ENCODE measurements at places on chromosomes 3 and 15.
A peak's percentile ranks its signal among the peaks of the same experiment; 100 is the strongest.

DNA sequence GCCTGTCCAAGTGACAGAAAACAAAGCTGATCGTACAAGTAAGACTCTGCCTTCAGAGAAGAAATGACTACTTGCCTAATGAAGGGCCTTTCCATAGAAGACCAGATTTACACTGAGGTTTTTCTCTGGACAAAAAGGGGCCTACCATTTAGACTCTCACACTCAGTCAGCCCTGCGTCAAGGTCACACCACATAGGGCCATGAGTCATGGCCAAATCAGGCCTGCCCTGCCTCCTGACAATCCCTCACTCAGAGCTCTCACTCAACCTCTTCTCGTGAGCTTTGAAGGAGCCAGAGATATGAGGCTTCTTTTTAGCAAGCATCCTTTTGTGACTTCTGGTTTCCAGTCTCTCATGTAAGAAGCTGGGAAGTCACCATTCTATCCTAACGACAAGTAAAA, 68.1 kb upstream of the NMNAT3 start:
- peak; percentile 39 for DNase-seq

DNA sequence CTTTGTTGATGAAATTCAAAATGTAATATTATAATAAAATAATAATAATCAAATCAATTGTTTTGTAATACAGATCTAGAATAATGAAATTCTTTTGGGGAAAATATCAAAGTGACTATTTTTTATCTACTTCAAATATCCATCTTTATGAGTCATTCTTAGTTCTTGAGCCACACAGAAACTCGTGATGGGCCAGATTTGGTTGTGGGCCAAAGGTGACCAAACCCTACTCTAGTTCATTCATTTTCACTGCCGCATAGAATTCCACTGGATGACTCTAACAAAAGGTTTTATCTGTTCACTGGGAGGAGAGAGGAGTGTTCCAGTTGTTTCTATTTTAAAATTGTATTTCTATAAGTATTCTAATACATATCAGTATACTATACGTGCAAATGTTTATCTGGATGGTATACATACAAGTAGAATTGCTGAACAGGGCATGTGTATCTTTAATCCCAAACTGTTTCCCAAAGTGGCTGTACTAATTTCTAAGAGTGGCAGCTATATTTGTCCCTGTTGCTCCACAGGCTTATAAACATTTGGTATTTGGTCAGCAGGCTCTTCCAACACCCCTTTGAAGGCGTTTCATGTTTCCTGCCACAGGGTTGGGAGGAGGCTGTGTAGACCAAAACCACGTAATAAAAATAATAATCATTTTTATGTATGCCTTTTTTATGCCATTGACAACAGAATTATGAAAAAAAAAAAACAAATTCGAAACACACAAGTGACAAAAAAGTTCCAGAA, 7.3 kb upstream of the RTP3 start:
- DNase-seq, result no peak

DNA sequence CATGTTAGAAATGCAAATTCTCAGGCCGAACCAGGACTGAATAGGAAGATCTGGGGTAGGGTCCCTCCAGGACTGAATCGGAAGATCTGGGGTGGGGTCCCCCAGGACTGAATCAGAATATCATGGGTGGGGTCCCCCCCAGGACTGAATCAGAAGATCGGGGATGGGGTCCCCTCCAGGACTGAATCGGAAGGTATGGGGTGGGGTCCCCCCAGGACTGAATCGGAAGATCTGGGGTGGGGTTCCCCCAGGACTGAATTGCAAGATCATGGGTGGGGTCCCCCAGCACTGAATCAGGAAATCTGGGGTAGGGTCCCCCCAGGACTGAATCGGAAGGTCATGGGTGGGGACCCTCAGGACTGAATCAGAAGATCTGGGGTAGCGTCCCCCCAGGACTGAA, 48.2 kb upstream of the TNK2 start:
- no peak for DNase-seq

GRCh38 chr15:100867433-100867832, 12.2 kb upstream of the ALDH1A3 start:
- no peak for DNase-seq

- DNase-seq, result peak; percentile 83
These were observed 48.0 kb upstream of the SCAANT1 start for GRCh38 chr3:63960048-63960711.

DNA sequence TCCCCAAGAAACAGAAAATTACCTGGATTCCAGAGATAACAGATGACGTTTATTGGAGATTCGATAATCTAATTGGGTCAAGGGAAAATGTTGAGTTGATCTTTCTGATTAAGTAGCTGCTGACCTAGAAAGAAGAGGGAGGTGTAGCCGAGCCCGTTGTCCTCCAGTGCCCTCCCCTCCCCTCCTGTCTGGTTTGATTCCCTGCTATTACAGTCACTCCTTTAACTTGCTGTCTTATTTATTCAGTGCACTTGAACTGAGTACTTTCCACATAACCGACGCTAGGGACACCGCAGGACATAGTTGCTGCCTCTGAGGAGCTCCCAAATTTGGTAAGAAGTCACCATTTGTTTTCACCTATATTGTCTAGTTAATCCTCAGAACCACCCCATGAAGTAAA, 103.7 kb downstream of the AQP9 start:
- DNase-seq, result no peak

GRCh38 chr3:104396974-104397669, 969.6 kb upstream of the ALCAM start:
- no peak for DNase-seq

GRCh38 chr3:152964911-152965609, 130.1 kb downstream of the P2RY1 start:
- no peak for DNase-seq

DNA sequence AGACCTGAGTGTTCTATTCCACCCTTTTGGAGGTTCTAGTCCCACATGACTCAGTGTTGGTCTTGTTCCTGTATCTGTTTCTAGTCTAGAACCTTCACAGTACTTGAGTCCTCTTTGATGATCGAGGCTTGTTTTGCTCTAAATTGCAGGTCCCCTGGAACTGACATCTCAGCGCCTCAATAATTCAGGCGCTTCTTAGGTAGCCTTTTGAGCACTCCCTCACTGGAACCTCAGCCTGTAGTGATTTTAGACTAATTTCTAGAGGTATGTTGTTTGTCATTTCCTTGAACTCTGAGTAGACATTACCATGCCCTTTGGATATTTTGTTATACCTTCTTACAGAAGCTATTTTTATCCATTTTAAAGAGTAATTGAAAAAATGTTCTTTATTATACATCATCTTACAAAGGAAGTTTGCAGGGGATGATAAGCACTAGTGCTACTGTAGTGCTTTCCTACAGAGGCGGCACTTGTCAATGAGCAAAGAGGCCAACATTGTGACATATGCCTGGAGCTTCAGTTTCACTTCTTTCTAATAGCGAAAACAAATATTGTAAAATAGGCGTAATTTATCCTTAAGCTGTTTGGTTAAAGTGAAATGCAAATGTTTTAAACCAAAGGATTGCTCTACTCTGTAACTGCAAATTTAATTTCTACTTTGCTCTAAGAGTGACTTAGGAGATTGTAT, 75.7 kb downstream of the EFL1 start:
- no peak for DNase-seq

DNA sequence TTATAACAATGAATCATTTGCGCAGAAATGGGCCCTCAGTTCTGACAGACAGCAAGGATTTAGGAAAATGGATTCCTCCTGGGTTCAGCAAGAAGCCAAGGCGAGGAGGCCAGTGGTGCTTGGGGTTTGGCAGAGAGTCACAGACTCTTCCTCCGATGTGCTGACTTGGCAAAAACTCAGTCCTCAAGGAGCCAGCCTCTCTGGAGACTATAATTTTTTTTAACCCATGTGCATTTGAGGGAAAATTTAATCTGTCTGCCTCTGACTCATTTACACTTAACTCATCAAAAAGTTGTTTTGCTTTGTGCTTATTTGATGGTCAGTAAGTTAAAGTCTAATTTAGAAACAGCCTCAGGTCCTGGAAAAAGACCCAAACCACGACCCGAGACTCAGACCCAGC, 34.2 kb upstream of the SLC24A5 start:
- no peak for DNase-seq

- DNase-seq, result no peak
These were observed 35.8 kb upstream of the TSC22D2 start for GRCh38 chr3:150372320-150372719.

GRCh38 chr3:55690726-55691125, 203.6 kb upstream of the WNT5A start:
- DNase-seq, result no peak

GRCh38 chr3:38247366-38248035, 18.1 kb upstream of the SLC22A13 start:
- peak; percentile 81 for DNase-seq

DNA sequence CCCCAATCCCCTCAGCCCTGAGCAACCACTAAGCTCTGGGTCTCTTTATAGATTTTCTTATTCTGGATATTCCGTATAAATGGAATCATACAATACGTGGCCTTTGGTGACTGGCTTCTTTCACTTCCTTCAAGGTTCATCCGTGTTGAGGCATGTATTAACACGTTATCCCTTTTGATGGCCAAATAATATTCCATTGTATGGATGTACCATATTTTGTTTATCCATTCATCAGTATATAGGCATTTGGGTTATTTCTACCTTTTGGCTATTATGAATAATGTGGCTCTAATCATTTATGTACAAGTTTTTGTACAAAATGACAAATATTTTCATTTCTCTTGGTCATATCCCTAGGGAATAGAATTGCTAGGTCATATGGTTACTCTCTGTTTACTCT, 284.4 kb downstream of the FAM43A start:
- no peak for DNase-seq

GRCh38 chr15:79972863-79973262, 1.9 kb upstream of the BCL2A1 start:
- DNase-seq, result no peak

- no peak for DNase-seq
These were observed 9.0 kb downstream of the PPM1M start for GRCh38 chr3:52254608-52255007.

GRCh38 chr3:187264021-187264420, 27.5 kb downstream of the MASP1 start:
- DNase-seq, result peak; percentile 89

DNA sequence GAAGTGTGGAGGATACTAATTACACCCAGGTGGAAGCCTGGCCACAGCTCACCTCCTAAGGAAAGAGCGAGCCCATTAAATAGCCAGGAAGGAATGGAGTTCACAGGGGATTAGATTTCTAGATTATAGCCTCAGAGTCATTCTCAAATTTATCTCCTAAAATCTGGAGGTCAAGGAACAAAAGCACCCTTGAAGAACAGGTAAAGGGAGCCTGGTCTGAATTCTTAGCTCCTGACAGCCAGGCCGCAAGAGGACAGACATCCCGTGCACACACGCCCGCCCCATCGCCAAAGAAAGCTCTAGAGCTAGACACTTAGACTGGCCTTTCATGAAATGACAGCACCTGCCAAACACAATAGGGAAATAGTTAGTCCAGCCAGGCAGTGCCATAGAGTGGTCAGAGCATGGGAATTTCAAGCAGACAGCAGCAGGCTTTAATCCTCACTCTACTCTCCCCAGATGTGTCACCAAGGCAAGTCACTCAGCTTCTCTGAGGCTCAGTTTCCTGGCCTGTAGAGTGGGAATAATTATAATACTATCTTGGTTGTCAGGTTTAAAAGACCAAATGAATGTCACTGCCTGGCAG, 59.2 kb downstream of the LIPC start:
- no peak for DNase-seq

DNA sequence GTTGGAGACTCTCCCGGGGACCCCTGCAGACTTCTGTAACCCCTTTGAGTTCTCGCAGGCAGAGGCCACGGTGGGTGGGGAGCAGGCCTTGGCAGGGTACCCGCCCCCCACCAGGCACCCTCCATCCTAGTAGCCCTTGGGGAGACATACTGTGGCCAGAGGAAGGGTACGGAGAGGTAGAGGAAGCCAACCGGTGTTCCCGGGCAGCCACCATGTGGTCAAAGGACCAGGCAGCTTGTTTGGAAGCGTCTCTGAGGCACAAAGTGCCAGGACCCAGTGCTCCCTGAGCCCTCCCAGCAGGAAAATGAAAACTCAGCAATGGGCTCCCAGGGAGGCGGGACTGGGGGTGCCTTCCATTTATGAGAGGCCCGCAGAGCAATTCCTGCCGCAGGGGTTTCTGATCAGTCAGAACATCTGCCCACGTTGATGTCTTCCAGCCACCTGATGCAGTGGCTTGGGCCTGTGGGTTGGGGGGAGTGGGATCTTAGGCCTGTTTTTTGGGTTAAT, 53.0 kb upstream of the CGNL1 start:
- no peak for DNase-seq

GRCh38 chr15:75840659-75841058, 2.6 kb upstream of the UBE2Q2 start:
- peak; percentile 73 for DNase-seq

GRCh38 chr3:120348065-120348990, 826 bp downstream of the LRRC58 start:
- DNase-seq, result peak; percentile 22

DNA sequence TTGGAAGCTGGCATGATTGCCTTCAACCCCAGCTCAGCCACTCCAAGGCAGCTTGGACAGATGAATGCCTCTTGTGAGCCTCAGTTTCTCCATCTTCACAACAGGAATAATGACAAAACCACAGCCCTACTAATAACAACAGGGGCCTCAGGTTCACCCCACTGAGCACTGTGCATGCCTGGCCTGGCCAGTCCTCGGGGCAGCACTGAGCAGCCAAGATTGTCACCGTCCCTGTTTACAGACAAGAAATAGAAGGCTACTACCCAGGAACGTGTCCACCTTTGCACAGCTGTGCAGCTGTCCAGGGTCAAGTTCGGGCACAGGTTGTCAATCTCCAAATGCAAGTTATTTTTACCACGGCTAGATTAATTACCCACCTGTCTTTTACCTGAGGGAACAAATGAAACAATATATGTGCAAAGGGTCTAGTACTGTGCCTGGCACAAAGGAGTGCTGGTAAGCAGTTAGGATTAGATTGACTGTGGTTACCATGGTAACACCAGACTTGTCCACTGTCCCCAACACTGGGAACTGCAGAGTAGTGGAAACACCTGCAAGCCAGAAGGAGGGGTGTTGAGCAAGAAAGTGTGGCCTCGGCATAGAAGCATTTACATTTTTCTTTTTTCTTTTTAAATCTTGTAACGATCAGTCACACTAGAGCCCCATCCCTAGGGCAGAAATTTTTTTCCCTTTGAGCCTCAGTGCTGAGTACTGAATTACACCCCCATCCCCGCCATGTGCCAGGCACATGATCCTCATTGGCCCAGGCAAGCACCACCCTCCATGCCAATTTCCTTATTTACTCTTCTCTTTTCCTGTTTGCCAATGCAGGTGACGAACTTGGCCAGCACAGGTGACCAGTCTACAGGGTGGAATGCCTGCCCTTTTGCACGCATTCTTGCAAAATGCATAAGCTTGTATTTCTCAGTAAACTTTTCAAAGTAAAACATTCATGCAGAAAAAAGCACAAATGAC, 66.3 kb upstream of the SLC6A6 start:
- DNase-seq, result no peak

DNA sequence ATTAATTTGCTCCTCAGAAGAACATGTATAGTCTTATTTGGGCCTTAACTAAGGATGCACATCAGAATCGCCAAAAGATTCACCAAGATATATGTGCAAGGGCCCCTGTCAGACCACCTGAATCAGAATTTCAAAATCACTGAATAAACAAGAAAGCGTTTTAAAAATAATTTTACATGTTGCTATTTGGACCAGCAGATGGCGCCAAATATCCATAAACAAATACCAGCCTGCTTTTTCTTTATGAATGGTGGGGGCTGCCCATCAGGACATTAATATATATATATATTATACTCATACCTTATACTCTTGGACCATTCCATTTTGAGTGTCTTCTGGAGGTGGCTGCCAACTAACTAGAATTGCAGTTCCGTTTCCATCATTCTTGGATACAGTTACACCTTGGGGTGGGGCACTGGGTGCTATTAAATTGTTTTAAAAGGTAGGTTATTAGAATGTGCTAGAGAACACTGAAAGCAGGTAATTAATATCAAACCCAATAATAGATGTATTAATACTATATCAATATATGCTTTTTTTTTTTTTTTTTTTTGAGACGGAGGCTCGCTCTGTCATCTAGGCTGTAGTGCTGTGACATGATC, 1108.3 kb downstream of the ROBO1 start:
- DNase-seq, result peak; percentile 60
